Stimulated activated CD4-positive, alpha-beta T cell treated with anti-CD3 and anti-CD28 coated beads, Interleukin-2, amount 100 ng/mL, for 4 hours (primary cell): ENCODE measurements at places on chromosomes 2 and 18.

GRCh38 chr2:20616341-20616871 is 34.5 kb downstream of the HS1BP3 start:
- DNase-seq, result no peak

GRCh38 chr2:233953087-233953801 is 36.1 kb downstream of the TRPM8 start:
- no peak for DNase-seq

- DNase-seq, result no peak
These were observed 420.3 kb downstream of the LRRTM4 start for GRCh38 chr2:77101796-77102452.

DNA sequence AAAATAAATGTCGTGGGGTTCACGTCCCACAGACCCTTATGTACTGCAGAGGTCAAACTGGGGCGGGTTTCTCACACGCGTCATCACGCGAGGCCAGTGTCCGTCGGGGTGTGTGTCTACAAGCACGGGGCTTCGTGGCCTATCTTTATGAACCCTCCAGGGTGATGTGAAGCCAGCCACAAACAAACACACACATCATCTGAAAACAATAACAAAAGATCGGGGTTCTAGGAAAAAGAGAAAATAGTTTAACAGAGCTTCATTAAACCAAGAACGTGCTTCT is 23.3 kb downstream of the LDLRAD4 start:
- no peak for DNase-seq

DNA sequence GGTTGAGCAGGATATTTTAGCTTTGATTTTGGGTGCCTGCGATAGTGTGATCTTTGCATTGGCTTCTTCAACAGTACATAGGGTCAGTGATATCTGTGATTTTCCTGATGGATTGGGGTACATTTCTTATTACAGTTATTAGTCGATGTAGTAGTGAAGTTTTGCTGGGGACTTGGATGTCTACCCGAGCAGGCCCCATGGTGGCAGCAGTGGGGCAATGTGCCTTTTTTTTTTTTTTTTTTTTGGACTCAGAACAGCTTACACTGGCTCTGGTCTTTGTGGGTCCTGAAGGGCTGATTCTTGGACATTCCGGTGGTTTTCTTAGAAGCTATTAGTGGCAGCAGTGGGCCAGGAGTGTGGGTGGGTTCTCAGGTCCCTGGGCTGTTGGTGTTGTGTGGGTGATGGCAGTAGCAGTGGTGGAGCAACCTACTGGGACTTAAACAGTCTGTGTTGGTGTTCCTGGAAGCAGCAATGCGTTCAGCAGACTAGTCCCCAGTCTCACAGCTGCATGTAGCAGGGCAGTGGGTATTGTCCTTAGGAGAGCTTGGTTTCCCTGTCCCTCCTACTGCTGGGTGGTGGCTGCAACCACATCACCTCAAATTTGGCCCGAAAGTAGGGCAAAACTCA is 53.7 kb upstream of the SLC4A10 start:
- no peak for DNase-seq
